NCI-H446 (cell line): ENCODE measurements at places on chromosomes 4 and X.

DNA sequence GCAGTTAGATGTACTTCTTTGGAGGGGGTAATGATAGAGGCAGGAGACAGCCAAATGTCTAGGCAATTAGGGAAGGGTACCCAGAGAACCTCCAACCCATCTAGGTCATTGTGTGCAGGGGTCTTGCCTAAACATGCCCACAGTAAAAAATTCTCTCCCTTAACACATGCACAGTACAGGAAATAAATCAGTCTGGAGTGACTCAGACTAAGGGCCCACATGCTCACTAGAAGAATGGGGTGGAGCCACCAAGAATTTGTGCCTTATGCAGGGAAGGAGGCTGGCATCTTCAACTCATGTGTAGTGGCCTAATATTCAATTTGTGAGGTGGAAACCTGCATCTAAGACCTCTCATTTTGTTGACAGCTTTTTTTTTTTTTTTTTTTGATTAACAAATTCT lies 945.3 kb upstream of the GRIA3 start:
- no peak for DNase-seq

DNA sequence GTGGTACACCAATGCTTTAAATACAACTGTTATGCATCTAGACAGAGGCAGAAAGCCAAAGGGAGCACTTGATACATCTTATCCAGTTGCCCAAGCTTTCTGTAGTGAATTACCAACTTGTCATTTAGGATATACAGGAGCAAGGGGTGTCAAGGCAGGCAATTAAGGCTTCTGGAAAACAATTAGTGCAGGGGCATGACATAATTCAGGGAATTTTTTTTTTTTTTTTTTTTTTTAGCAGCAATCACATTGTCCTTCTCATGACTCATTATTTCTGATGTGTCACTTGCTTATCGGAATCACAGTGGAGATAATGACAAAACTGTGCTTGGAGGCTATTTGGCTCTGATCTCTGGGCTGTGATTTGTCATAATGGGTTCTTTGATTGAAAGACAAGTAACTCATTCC lies 259.5 kb downstream of the ARHGAP24 start:
- DNase-seq = no peak

- DNase-seq = no peak
Observed at GRCh38 chr4:81510643-81511178, 39.0 kb upstream of the RASGEF1B start.

DNA sequence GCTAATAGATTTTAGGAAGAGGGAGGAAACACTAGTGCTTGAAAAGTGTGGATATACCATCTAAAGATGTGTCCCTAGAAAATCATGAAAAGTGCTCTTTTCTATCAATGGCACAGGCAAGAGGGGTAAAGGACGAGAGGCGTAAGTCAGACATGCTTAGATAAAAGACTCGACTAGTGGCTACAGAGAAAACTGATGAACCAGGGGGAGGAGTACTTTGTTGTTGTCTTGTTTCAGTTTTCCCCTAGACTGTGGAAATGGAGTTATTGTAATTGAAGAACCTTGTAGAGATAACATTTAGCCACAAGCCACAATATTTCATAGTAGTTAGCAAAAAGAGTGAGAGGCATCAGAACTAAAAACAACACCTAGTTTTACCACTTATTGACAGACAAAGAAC lies 21.4 kb downstream of the GALNTL6 start:
- no peak for DNase-seq

DNA sequence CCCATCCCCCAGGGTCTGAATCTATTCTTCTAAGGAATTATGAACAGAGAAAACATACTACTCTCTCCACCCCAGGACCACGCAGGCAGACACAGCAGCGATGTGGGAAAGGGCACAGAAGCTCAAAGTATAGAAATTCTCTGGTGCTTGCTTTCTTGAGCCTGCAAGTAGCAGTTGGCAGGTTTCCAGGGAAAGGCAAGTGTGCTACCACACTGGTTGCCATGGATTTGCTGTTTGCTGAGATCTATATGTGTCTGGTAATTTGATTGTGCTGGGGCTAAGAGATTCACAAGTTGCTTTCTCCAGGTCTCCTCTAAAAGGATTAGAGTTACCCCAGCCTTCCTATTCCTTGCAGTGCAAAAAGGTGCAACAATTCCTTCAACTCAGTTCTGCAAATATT lies 83.1 kb downstream of the GUCY2F start:
- no peak for DNase-seq

GRCh38 chr4:122163767-122164166 lies 11.6 kb downstream of the BLTP1 start:
- no peak for DNase-seq

- DNase-seq = no peak
Observed at GRCh38 chr4:160546201-160546600, 1443.3 kb downstream of the RAPGEF2 start.

- no peak for DNase-seq
Observed at GRCh38 chr4:78578674-78579425, 27.3 kb downstream of the ANXA3 start.

GRCh38 chrX:3501833-3502535 lies 155.5 kb upstream of the MXRA5 start:
- no peak for DNase-seq

GRCh38 chr4:121096629-121097028 lies 24.3 kb upstream of the NDNF start:
- DNase-seq = peak; percentile 43

GRCh38 chrX:113959912-113960626 lies 623.8 kb upstream of the HTR2C start:
- DNase-seq = no peak

- peak; percentile 25 for DNase-seq
Observed at GRCh38 chrX:7146703-7147412, 654 bp upstream of the STS start.
